Sciatic nerve (tissue), 2 donors: ENCODE measurements at places on chromosomes 6 and 20.

GRCh38 chr6:143998686-143999085 lies 9.4 kb downstream of the PLAGL1 start:
- DNase-seq, result no peak

DNA sequence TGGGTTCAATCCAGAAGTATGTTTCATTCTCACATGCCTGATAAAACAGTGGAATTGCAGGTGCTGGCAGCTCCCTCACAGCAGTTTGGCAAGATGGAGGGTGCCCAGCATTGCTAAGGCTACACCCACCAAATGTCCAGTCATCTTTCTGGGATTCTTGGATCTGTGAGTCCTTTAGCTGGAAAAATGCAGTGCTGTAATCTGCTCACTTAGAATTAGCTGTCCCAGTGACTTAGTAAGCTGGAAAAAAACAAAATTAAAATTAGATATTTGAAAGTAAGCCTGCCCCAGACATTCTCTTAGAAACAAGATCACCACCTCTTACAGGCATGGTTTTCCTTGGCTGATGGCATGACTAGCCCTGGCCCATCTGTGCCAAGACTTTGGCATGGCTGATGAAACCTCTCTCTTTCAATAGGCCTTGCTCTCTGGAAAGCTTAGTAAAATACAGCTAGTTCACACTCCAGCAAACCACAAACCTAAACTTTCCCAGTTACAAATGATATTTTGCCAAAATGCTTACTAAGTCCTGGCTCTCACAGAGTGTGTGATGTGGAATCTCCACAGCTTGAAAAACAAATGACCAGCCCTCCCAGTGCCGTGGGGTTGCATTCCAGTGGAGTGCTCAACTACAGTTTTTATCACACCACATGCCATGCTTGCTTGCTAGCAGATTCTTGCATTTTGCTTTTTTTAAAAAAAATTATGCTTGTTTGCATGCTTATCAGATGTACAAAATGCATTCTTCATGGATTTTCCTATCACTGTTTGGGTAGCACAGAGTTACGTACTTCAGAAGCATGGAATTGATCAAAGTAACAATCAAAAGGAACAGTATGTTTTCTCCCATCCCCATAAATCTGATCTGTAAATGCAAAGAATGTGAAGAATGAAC lies 261.5 kb downstream of the EYA4 start:
- DNase-seq, result no peak

DNA sequence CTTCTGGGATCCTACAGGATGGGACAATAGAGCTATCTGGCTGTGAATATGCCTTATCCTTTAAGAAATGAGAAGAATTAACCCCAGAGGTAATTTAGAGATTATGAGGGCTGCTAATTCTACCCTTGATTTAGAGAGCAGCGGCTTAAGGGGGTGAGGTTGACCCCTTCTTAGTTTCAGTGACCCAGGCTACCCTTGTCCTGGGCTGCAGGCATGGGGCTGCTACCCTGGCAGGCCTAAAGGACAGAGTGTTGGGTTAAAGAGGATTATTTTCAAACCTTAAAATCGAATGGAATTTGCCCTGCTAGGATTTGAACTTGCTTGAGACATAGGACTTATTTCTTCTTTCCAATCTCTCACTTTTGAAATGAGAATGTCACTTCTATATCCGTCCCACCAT lies 1343.4 kb downstream of the HACE1 start:
- no peak for DNase-seq

DNA sequence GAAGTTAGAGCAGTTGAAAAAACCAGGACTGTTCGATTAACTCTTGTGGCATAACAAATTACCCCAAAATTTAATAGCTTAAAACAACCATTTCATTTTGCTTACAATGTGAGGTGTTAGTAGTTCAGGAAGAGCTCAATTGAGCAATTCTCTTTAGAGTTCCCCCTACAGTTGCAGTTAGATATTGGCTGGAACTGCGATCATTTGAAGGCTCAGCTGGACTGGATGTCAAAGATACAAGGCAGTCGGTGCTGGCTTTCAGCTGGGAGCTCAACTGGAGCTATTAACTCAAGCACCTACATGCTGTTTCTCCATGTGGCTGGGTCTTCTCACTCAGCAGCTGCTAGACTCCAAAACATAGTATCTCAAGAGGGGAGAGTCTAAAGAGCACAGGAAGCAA lies 96.0 kb upstream of the LOC128125822 start:
- no peak for DNase-seq

DNA sequence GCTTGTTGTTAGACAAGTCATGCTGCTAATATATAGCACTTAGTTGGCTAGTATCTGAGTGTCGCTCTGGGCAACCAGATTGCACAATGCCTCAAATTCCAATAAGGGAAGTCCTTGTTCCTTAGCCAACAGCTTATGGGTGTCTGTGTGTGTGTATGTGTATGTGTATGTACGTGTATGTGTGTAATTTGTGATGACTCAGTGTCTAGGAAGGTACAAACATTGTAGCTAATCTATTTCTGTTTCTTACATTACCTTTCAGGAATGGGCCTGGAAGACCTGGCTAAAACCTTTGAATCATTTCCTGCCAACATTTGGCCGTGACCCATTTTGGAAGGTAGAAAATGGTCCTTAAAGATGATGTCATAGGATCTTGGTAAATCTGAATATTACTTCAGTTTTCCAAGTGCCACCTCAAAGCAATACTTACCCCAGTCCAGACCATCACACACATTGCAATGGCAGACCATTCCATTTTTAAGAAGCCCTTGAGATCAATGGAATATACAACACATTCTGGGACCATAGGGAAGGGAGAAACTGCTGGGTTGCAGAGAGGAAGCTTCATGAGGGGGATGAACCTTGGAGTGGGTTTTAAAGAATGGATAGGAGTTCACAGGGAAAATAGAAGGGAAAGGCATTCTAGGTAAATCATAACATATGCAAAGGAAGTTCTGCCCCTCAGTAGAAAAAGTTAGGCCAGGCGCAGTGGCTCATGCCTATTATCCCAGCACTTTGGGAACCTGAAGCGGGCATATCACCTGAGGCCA lies 25.1 kb downstream of the NEDD9 start:
- DNase-seq, result no peak

- DNase-seq, result no peak
These were observed 41.9 kb upstream of the MOXD1 start for GRCh38 chr6:132443206-132443605.

DNA sequence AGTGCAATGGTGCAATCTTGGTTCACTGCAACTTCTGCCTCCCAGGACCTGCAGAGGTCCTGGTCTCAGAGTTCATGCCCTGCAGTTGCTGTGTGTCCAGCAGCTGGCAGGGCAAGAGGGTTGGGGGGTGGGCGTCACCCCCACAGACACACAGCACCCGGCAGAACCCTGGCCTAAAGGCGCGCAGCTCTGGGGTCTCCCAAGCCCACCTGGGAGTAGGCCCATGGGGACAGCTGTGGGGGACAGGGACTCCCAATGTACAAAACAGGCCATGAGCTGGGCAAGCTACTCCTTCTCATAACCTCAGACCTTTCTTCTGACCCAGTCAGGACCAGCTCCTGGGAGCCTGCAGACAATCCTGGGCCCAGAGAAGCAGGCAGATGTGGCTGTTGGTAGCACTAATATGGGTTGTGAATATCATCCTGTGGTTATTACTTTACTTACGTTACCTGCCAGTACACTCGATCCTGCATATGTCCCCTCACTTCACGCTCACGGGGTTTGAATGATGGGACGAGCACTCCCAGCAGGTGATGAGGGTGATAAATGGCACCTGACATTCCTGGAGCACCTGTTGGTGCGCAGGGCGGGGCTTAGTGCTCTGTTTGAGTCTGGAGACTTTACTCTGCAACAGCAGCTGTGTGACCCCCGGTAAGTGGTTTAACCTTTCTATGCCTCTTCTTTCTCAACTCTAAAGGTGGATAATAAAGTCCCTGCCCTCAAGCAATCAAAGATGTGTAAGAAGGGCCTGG lies 39.9 kb upstream of the SULF2 start:
- no peak for DNase-seq

DNA sequence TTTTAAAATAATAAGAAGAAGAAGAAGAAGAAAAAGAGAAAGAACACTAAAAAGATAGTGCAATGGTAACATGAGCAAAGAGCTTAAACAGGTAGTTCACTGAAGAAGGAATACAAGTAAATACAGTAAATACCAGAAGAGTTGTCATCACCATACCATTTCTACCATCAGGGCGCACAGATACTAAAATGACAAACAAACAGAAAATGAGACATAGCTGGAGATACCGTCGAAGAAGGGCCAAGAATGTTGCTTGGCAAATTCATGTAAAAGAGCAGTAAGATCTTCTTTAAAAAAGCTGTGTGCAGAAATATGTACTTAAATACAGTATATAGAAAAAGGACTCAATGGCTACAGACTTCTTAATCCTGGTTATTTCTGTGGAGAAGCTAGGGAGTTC lies 20.7 kb upstream of the TFAP2C start:
- no peak for DNase-seq

DNA sequence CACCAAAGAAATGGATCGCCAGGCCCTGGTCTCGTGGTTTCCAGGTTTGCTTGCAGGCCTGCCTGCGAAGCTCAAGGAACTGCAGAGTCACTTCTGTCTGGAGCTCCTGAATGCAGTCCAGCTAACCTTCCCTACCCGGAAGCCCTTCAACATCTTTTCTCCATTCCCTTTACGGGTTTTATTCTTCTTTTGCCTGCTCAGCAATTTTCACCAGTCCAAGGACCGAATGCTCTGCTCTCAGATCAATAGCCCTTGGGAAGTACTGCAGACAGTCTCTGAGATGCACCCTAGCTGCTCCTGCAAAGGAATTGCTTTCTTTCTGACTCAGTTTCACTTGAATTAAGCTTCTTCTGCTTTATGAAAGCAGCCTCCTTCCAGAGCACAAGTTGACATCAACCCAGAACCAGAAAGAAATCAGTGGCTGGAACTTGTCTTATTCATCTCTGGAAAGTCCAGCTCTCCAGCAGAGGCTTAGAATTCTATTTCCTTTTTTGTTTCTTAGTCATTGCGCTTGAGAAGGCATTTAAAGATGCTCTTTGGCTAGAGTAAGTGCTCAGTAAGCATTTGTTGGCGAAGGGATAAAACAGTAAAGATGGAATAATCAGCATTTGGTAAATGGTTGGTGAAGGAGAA lies 18.7 kb upstream of the YWHAB start:
- no peak for DNase-seq

GRCh38 chr20:60049601-60050000 lies 91.4 kb downstream of the CDH26 start:
- DNase-seq, result no peak

DNA sequence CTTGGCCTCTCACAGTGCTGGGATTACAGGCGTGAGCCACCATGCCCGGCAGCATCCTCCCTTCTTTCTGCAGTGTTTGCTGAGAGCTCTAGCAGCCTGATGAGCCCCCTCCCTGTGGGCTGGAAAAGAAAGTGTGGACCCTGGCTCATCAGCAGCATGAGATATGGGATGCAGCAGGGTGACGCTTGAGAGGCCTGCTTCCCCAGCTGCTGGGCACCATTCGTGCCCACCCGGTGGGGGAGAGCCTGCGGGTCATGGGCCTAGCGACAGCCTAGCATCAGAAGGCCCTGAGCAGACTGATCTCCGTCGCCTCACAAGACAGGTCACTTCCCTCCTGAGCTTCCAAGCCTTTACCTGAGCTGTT lies 16.0 kb upstream of the CCDC167 start:
- no peak for DNase-seq

DNA sequence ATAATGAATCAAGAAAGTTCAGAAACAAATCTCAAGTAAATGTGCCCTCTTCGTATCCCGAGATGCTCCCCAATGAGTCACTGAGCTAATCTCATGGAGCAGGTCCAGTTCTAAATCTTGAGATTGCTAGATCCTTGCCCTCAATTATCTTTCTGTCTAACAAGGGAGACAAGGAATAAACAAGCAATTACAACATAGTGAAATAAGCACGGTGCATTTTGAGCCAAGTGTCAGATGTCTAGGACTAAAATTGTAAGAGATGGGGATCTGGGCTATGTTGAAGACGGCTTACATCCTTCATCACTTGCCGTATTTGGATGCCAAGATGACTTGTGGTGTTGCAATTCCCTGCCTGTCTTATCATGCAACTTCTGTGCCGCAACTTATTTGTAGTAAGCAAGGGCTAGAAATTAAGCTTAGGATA lies 56.5 kb upstream of the ADGRF1 start:
- DNase-seq, result no peak

DNA sequence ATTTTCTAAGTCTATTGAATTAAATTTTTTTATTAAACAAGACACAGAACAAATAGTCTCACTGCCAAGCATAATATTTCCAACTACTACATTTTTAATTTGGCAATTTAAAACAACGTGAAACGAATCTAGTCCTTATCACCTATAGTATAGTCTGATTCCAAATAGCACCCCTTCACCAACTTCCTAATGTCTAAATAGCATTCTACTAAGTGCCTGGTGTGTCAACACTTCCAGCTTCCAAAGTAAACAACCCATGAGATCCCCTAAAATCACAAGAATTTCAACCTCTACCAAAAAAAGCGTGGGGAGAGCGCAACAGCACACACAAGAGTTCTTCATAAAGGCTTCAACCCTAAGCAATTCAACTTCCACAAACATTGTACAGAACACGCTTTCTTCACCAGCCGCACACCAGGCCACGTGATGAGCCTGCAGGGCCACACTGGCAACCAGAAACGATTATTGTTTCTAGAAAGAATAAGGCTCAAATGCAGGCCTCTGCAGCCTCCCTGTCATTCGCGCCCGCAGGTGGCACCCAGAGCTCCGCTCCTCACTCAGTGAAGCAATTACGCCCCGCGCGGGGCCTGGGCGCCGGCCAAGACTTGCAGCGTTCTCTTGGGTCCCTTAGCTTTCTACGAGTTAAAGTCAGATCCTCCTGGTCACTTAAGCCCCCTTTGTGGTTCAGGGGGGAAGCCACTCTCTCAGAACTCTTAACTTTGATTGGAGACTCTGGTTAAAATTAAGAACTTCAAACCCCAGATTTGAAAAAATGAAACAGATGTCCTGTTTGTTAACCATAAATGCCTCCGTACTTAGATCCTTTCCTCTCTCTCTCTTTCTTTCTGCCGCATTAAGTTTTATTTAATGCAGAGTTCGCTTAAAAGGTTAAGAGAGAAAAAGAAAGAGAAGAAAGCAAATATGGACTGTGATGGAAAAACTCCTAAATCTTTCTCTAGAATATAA lies 18.3 kb downstream of the SIM1 start:
- DNase-seq, result no peak

- DNase-seq, result no peak
These were observed 183.2 kb upstream of the JARID2 start for GRCh38 chr6:15062516-15063252.

- DNase-seq, result no peak
These were observed 274.8 kb downstream of the LRFN2 start for GRCh38 chr6:40312213-40313015.

GRCh38 chr6:20403766-20404640 lies 2.3 kb downstream of the E2F3 start:
- DNase-seq, result no peak

DNA sequence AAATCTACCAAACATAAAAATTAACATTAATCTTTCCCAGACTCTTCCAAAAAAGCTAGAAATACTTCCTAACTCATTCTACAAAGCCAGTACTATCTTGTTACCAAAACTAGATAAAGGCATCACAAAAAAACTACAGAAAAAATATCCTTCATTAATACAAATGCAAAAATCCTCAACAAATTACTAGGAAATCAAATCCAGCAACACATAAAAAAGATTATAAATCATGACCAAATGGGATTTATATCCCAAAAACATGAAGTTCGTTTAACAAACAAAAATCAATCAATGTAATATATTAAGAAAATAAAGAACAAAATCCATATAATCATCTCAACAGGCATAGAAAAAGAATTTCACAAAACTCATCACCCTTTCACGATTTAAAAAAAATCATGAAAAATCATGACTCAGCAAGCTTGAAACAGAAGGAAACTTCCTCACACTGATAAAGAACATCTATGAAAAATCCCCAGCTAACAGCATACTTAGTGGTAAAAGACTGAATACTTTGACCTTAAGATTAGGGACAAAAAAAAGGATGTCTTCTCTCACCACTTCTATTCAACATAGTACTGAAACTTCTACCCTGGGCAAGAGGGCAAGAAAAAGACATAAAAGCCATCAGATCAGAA lies 43.2 kb downstream of the RANBP9 start:
- DNase-seq, result no peak
